Activated CD4-positive, alpha-beta T cell treated with anti-CD3 and anti-CD28 coated beads for 4 hours (primary cell): ENCODE measurements at places on chromosomes 3 and 15.
A peak's percentile ranks its signal among the peaks of the same experiment; 100 is the strongest.

DNA sequence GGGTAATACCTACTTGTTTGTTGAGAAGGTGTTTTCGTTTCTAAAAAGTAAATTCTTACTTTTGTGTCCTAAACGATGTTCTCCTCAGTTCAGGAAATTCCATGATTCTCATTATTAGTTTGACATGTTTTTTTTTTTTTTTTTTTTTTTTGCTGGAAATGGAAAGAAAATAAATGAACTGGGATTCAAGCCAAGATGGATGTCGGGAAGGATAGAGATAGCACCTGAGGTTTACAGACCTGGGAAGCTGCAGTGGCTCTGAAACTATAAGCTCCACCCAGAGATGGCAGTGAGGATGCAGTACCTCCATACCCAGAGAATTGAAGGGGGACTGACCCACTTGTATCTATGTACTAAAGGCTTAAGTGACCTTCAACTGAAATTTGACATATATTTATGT, 334.6 kb upstream of the TGFBR2 start:
- DNase-seq = no peak

- no peak for DNase-seq
Measured at GRCh38 chr3:177551431-177551836, 354.2 kb upstream of the TBL1XR1 start.

DNA sequence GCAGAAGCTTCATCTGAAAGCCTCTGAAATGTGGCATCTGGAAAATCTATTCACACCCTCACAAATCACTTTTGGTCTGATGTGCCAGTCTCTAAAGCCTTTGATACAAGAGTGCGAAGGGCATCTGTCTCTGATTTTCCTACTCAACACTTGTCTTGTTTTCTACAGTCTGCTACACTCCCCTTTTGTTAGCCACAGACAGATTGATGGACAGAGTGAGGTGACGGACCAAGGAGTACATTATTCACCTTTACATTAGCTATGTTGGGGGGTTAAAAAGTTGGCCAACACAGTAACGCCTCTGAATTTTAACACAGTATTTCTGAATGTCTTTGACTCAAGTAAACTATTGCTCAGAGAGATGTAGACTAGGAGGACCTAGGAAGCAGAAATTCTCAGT, 63.1 kb downstream of the TNIK start:
- no peak for DNase-seq

DNA sequence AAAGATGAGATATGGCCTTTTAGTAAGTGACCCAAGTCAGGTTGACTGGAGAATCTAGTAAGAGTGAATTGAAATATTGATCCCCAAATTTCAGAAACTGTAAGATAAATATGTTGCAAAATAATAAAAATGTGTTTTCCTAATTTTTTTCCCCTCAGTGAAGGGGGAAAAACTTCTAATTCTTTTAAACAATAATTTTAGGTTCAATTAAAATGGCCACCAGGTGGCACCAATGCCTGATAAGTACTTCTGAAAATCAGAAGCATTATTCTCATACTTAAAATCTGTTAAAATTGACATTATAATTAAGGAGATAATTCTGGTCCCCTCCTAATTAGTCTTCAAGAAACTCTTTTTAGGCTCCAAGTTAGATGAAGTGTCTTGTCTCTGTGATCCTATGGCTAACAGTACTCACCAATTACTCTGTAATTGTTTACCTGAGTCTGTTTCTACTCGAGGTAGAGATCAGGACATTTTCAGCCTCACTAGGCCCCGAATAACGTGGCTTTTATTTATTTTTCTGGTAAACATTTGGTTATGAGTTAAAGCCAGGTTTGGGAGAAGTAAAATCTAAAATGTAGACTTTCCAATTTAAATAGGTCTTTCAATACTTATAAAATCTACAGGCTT, 52.6 kb downstream of the NMD3 start:
- DNase-seq = peak; percentile 45

DNA sequence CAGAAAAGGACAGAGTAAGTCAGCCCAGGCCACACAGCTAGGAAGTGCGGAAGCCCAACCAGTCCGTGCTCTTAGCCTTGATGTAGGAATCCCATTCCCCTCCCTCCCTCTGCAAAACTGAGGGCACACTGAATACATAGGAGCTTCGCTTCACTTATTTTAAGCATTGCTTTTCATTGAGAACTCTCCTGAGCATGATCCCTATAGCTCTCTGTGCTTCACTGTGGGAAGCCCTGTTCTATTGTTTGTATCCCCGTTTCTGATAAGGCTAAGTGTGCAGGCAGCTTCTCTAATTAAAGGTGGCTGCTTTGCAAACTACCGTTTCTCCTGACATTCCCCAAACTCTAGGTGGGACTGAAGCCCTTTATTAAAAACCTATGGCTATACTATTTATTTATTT, 29.9 kb downstream of the IL5RA start:
- no peak for DNase-seq

GRCh38 chr3:115272036-115272824, 125.1 kb upstream of the ZBTB20 start:
- DNase-seq = no peak

DNA sequence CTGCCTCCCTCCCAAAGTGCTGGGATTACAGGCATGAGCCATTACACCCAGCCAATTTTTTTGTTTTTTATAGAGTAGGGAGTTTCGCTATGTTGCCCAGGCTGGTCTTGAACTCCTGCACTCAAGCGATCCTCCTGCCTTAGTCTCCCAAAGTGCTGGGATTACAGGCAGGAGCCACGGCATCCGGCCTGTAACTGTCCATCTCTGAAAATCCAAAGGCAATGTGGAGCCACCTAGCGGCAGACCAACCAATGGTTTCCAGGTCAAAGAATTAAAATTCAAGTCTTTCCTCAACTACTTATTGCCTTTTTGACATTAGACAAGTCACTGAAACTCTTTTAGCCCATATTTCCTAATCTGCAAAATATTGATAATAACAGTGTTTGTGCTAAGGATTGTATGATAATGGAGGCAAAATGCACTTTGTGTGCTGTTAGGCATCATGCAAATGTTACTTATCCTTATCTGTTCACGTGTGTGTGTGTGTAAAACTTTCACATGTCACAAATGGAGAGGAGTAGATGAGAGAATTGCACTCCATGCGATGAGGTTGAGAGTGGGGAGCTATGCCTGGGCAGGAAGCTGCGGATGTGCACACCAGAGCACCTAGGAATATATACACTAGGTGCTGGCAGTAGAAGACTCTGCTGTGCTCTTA, 48.7 kb downstream of the COL8A1 start:
- DNase-seq = no peak

DNA sequence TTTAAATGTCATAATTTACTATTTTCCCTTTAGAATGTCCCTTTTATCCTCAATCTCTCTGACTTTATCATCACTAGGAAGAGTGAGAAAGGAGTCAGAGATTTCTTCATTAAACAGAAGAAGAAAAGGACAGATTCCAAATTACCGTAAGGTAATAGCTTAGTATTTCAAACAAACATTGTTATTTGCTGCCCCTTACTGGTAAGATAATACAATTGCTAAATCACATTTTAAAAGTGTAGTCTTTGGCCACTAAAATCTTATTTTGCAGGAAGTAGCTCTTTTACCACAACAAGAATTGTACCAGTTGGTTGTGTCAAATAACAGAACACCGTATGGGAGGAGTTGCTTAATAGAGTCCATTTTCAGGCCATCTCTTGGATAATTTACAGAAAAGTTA, 53.7 kb downstream of the CGGBP1 start:
- DNase-seq = no peak

GRCh38 chr3:99376926-99377325, 261.5 kb upstream of the COL8A1 start:
- no peak for DNase-seq

GRCh38 chr3:190320594-190321362, 1.5 kb downstream of the CLDN1 start:
- DNase-seq = no peak

- DNase-seq = peak; percentile 17
Measured at GRCh38 chr15:89486726-89487050, 9.7 kb downstream of the RHCG start.

GRCh38 chr15:62209322-62209721, 44.2 kb upstream of the C2CD4B start:
- DNase-seq = no peak

DNA sequence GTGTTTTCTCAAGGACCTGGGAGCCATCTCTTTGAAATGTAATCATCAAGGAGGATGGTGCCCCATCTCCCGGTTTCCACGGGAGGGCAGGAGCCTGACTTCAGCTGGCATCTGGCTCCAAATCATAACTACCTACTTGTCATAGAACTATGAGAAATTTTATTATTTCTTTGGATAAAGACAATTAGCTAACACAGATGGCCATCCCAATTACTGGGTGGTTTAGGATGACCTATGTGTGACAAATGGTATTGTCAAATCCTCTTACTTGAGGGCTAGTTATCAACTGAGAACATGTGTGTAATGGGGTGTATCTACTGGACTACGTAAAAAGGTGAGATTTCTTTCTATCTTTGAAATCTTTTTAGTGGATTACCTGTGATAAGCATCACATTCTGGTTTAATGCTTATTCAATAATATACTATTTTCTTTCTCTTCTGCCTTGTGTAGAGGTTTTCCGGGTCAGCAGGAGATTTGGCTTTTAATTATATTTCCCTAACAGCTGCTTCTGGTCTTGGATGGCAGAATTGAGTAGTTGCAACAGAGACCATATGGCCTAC, 15.3 kb upstream of the PARP14 start:
- DNase-seq = no peak

DNA sequence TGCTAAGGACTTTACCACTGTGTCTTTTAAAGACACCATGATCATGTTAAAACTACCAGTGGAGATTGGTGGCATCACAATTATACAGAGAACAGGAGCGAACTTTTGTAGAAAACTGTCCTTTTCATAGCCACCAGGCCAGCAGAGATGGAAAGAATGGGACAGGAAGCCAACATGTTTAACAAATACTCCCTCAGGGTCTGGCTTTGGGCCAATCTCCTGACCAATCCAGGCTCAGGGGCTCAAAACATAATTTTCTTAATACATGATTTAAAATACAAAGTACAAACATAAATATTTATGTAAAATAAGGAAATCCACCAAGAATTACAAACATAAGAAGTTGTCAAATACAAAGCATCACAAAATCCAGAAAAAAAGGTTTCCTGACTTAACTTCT, 266.0 kb downstream of the VPS13C start:
- DNase-seq = no peak

- no peak for DNase-seq
Measured at GRCh38 chr3:160649596-160649995, 27.4 kb upstream of the ARL14 start.

- no peak for DNase-seq
Measured at GRCh38 chr3:174223042-174223441, 636.1 kb upstream of the NAALADL2 start.

DNA sequence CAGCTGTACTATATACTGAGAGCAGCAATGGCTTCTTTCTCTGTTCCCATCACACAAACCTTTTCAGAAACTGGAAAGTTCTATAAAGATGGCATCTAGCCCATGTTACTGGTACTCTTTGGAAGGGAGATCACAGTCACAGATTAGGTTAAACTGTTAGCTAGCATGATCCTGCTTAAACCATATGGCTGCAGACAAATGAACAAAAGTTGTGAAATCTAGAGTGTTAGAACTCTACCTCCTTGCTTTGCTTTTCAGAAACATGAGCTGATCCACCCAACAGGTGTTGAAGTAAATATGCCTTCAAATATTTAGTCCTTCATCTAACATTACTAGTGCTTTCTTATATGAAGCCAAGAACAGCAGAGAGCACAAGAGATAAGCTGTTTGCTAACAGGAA, 102.6 kb downstream of the SNRK start:
- no peak for DNase-seq

GRCh38 chr15:77988347-77989295, 88.9 kb downstream of the TBC1D2B start:
- no peak for DNase-seq

DNA sequence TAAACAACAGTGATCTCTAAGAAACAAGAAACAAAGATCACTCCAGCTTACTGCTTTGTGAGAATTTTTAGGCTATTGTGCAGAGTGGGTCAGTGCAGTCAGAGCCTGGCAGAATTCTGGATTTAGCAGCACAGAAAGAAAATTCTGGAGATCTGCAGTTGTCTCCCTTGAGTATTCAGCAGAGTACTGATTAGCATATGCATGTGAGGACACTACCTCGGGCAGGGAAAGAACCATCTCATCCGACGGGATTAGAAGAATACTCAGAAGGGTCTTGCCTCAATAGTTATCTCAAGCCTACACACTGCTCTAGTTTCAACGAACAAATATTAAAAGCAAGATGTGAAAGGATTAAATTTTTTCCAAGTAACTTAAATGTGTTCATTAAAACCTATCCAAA, 70.7 kb downstream of the TRPC1 start:
- DNase-seq = no peak

- no peak for DNase-seq
Measured at GRCh38 chr3:155018621-155019330, 61.3 kb upstream of the MME start.

- DNase-seq = no peak
Measured at GRCh38 chr15:29430831-29431230, 161.2 kb upstream of the NSMCE3 start.

- DNase-seq = no peak
Measured at GRCh38 chr15:67253549-67254237, 768 bp downstream of the AAGAB start.

DNA sequence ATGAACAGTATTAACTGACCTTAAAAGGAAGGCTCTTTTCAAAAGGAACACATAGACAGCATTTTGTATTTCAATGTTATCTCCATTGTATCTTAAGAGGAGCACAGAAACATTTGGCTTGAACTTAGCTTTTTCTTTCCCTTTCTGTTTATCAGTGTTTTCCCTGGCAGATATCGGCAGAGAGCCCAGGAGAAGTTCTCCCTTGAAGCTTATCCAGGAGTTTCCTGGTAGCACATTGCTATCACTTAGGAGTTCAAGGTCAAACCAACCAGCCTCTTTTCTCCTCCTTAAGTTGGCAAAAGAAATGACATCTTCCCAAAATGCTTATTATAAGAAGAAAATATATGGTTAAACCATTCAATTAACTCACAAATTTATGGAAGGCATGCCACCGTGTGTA, 344.6 kb upstream of the UBE2E2 start:
- DNase-seq = no peak

- no peak for DNase-seq
Measured at GRCh38 chr3:102179326-102180177, 255.3 kb upstream of the ZPLD1 start.
